ENCODE measurements at places on chromosomes 3 and 15.
A peak's percentile ranks its signal among the peaks of the same experiment; 100 is the strongest.

DNA sequence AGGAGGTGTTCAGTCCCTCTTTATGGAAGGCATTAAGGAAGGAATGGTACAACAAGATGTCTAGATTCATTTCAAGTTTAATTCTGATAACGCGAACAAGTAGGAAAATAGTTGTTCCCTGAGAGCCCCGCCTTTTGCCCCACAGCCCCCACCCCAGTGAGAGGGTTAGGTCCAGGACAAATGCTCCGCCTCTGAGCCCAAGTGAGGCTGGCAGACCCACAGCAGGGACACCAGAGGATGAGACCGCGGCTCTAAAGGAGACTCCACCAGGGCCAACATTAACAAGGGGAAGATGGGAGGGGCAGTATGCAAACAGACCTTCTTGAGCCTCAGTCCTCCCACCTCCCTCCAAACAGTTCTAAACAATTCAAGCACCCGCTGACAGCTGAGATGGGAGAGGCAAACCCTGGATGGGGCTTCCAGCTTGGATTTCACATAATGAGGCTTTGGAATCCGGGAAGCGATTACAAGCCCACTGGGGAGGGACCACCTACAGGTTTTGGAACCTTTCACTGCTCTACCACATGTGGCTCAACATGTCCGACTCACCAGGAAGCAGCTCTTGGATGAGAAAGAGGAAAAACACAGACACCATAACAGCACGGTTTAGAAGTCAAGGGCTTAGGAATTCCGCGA is 42.9 kb upstream of the IREB2 start:
- DNase-seq, result no peak

DNA sequence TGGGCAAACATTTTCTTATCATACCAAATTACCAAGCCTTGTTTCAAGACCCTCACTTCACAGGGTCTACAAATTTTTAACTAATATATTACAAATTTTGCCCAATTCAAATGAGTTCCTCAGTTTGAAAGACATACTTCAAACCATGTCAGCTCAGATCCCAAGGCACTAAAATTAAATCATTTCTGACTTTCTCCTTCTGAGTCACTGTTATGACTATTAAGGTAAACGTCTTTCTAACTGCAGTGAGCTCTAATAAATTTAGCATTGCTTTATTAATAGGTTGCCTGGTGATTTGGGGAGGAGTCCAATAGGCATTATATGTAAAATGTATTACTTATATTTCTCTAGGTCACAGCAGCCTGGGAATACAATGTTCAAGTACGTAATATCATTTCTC is 158.2 kb upstream of the ARHGEF26 start:
- no peak for DNase-seq

GRCh38 chr3:140559546-140559945 is 118.3 kb upstream of the TRIM42 start:
- no peak for DNase-seq

DNA sequence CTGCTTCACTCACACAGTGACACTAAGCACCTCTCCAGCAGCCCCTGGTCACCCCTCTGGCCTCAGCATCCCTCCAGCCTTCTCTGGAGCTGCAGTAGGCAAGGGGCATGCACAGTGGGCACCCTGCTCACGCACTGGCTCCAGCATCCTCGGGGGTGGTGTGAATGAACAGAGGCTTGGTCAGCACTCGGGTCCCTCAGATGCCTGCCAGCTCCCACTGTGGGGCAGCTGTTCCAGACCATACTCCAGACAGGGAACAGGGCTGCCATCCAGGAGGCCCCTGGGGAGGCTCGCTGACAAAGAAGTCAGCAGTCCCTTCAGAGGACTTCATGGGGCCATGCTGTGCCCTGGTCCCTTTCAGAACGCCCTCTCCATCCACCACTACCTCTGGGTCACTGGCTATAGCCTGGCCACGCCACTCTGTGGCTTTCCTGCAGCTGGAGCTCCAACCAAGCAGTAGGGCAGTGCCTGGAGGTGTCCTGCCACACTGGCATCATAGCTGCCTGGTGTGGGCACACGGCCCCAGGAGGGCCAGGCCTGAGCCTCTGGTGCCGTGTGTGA is 26.3 kb downstream of the ALS2CL start:
- no peak for DNase-seq

DNA sequence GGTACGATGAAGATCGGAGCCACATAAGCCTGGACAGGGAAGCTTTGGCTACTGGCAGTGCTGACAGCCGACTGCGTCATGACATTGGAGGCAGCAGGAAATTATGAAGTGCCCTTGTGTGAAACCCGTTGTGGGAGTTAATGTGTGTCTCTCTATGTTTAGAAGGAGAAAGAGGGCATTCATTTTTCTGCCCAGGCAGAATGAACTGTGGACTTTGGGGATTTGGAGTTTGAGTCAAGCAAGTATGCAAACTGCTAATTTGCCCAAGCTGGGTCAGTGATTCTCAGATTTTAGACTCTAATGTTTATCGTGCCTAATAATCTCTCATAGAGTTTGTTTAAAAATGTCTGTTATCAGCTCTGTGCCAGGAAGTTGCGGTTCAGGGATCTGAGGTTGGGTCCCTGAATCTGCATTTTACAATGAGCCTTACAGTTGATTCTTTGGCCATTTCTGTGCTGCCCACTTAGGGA is 5.6 kb downstream of the CTXND1 start:
- DNase-seq, result no peak

DNA sequence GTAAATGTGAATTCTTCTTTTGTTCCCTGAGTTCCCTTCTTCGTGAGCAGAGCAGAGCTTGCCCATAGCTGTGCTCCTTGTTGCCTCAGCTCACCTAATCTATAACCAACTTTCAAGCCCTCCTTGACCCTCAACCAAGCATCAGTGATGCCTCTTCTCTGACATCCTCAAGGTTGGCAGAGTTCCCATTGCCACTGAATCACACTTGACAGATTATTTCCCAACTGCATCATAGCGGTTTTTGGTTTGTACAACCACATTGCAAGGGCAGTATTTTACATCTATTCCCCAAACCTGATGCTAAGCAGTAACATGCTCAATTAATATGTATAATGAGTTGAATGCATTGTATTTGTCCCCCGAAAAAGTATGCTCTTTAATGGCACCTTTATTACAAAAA is 133.0 kb upstream of the SNTN start:
- DNase-seq, result no peak

GRCh38 chr3:14633819-14634424 is 17.6 kb upstream of the CCDC174 start:
- peak; percentile 36 for DNase-seq

DNA sequence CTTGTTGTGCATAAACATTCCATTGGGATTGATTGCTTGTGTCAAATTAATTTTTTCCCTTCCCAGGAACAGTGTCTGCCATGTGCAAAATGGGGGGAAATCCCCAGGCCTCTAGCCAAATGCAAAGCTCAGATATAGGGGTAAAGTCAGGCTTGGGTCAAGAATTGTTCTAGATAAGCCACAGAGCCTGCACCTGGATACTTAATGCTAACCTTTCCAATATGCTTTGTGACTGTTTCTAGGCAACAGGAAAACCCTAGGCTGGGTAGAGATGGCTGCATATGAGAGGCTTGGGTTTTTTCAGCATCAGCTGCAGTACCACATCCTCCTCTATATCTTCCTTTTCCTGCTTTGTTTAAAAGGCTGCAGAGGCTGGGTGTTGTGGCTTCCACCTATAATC is 61.9 kb upstream of the ROPN1 start:
- no peak for DNase-seq

DNA sequence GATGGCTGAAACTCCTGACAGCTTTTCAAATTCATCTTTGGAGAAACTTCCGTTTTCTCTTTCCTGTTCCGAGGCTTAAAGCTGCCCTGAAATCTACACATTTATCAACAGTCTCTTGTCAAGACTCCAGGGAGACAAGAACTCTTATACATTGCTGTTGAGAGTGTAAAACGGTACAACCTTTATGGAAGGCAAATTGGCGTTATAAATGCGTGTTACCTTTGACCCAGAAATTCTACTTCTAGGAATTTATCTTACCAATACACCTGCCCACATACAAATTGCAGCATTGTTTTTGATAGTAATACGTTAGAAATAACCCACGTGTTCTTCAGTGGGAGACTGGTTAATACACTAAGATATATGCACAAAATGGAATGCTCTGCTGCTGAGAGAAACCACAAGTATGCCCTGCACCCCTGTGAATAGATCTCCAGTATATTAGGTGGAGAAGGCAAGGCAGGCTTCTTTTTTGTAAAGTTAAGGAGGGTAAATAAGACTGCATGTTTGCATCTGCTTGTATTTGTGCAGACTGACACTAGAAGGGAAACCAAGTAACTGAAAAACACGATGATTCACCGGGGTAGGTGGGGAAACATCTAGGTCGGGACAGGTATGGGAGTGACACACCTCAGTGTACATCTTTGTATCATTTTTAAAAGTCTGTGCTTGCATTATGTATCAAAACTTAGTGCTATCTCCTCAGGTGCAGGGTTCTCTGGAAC is 97.5 kb downstream of the IGF1R start:
- DNase-seq, result no peak

DNA sequence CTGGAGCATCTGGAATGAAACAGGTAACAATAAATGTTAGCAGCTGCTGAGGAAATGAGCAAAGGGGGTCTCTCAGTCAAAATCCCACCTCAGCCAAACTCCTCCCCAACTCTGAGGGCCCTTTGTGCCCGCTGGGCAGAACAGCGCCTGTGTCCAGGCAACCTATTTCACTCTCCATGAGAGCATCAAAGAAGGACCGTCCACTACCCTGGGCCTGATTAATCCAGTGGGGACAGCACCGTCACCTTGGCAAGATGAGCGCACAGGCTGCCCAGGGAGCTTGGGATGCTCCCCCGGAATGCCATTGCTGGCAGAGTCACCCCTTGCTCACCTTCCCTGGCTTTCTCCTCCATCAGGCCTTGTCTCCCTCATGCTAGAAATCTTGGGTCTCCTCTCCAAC is 97.4 kb upstream of the HACD2 start:
- DNase-seq, result no peak

DNA sequence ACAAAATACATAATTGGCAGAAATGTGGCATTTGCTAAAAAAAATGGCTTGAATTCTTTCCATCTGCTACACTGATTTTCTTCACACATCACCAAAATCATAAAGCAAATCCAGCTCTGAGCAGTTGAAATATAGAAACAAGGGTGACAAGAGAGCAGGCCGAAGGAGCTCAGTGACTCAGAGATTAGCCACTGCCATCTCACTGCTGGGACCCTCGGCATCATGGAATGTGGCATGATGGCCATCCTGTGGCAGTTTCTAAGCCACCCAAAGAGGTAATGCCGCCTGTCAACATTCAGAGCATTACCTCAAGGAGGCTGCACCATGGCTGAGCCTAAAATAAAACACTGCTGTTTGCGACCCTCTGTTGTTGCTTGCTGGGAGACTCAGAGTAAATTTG is 80.5 kb upstream of the OSBPL11 start:
- no peak for DNase-seq

GRCh38 chr3:111733154-111733553 is 125.9 kb upstream of the PHLDB2 start:
- no peak for DNase-seq

DNA sequence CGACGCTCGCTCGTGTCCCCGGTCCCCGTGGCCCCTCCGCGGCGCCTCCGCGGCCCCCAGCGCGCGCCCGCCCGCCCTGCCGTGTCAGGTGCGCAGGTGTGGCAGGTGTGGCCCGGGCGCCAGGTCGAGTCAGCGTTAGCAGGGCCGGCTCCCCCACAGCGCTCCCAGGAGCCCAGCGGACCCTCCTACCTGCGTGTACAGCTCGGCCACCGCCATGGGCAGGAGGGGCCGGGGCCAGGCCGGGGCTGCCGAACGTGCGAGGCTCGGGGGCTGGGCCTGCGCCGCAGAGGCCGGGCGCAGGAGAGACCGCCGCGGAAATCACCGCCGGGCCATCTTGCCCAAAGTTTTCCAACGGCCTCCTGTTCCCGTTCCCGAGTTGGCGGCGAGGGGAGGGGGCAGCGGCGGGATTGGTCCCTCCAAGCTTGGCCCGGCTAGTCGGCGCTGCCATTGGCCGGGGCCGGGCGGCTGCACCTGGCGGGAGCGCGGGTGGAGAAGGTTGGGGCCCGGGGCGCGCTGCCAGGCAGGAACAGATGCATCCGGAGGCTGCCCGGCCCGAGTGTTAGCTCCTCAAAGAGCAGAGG is at the start of gene MYO5C:
TSS of gene MYO5C (minus strand) at position 384 of the 581 bp plus-strand sequence. CDS start at position 216, 168 bp downstream.
- no peak for DNase-seq

DNA sequence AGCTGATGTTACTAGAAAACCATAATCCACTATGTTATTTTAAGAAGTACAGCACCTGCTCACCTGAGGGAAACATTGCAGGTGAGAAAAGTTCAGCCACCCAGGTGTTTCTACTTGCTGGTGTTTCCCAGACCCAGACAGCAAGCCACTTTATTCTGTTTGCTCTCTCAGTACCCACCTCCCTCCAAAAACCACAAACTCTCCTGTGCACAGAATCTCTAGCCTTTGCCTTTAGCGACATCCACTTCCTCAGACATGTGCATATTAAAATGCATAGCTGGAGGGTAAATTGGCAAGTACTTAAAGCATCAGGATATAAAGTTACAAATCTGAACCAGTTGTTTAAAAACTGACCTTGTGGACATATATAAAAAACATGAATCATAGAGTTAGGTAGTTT is 36.7 kb downstream of the VGLL3 start:
- no peak for DNase-seq

DNA sequence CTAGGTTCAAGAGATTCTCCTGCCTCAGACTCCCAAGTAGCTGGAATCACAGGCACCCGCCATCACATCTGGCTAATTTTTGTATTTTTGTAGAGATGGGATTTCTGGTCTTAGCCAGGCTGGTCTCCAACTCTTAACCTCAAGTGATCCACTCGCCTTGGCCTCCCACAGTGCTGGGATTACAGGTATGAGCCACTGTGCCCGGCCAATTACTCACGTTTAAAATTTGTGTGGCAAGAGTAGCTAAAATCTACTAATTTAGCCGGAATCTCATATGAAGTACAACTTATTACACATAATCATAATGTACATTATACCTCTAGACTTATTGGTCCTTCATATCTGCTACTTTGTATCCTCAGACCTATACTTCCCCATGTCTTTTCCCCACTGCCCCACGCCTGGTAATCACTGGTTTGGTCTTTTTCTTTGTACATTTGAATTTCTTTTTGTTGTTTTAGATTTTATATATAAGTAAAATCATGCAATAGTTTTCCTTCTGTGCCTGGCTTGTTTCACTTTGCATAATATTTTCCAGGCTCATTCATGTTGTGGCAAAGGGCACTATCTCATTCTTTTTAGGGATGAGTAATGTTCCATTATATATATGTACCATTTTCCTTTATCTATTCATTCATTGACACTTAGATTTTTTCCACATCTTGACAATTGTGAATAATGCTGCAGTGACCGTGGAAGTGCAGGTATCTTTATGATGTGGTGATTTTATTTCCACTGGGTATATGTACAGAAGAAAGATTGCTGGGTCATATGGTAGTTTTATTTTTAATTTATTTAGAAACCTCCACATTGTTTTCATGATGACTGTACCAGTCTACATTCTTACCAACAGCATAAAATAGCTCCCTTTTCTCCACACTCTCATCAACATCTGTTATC is 605.0 kb upstream of the CBLB start:
- peak; percentile 16 for DNase-seq

DNA sequence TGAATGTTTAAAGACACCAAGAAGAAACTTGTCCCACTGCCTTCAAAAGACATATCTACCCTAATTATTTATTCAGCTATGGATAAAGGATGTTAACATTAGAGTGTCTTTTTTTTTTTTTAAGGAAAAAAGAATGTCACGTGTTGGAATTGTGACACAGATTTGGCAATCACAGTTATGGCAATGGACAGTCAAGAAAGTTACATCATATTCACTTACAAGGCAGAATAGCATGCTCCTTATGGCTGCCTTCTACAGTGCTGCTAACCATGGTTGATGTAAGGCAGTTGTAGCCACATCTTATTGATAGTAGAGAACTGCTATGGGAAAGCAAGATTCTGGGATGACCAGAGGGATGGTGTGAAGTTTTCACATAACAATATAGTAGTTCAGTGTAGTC is 128.8 kb upstream of the ZBTB20 start:
- no peak for DNase-seq

Measured in T-helper 2 cell treated with Interferon-gamma antibody and Interleukin-4, amounts not matched to agents 5 μg/mL and 100 μg/mL, for 36 hours (primary cell).